ENCODE measurements at places on chromosomes 11 and 22.
A peak's percentile ranks its signal among the peaks of the same experiment; 100 is the strongest.

- DNase-seq: no peak
Measured at GRCh38 chr11:83642500-83642899, 356.3 kb upstream of the CCDC90B start.

- DNase-seq: no peak
Measured at GRCh38 chr22:44848791-44849420, 96.5 kb downstream of the ARHGAP8 start.

- no peak for DNase-seq
Measured at GRCh38 chr22:31750365-31751284, 693 bp upstream of the PRR14L start.

GRCh38 chr11:93034031-93034722, 64.7 kb downstream of the MTNR1B start:
- no peak for DNase-seq

- DNase-seq: no peak
Measured at GRCh38 chr22:47407461-47408025, 645.1 kb downstream of the TBC1D22A start.

DNA sequence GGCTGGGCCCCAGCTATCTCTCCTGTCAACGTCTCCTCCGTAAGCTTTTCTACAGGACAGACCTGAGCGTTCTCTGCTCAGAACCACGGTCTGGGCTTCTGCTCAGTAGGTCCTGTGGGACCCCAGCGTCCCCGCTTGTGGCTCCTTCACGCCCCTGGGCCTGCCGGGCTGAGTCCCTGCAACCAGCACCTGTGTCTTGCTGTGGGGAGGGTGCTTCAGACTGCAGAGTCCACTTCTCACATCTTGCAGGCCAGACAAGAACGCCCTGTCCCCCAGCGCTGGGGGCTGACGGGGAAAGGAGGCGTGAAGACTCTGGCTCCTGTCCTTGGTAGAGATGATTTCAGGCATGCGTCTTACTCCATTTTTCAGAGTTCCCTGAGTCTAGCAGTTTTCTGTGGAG, 1480.8 kb downstream of the BRD1 start:
- DNase-seq: no peak

GRCh38 chr22:48071828-48072227, 1309.4 kb downstream of the TBC1D22A start:
- DNase-seq: no peak

GRCh38 chr11:134779179-134779578, 367.1 kb upstream of the B3GAT1 start:
- no peak for DNase-seq

GRCh38 chr11:22479208-22479607, 141.0 kb downstream of the SLC17A6 start:
- DNase-seq: no peak

DNA sequence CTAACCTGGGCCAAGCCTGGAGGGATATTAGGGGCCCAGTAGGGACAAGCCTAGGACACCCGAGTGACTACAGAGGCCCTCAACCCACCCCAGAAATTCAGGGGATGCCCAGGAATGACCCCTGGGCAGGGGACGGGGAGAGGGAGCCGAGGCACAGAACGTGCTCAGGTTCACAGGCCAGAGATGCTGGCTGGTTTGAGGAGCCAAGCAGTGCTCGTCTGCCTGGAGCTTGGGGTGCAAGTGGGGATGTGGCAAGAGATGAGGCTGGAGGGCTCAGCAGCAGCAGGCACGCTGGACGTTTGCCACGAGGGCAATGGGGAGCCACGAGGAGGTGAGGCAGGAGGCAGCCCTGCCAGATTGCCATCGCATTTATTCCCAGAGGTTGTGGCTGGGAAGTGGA, 34.0 kb upstream of the EMID1 start:
- no peak for DNase-seq

GRCh38 chr11:62129590-62130282, 5.9 kb downstream of the INCENP start:
- DNase-seq: no peak

GRCh38 chr11:2693271-2694261, 6.2 kb downstream of the KCNQ1OT1 start:
- no peak for DNase-seq

DNA sequence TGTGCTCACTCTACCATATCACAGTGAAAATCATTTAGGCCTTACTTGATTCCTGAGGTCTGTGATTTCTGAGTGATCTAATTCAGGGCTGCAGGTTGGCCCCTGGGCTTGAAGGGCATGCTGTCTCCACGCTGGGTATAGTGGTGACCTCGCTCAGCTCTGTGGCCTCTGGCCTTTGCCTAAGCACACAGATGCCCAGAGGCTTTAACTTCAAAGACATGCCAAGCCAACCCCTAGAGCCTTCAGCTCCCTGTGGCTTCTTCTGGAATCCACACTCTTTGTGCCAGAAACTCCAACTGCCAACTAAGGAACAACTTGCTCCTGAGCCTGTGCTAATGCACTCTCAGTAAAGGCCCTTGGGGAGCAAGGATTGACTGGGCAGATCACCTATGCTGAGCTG, 232.6 kb upstream of the MPPED2 start:
- no peak for DNase-seq

DNA sequence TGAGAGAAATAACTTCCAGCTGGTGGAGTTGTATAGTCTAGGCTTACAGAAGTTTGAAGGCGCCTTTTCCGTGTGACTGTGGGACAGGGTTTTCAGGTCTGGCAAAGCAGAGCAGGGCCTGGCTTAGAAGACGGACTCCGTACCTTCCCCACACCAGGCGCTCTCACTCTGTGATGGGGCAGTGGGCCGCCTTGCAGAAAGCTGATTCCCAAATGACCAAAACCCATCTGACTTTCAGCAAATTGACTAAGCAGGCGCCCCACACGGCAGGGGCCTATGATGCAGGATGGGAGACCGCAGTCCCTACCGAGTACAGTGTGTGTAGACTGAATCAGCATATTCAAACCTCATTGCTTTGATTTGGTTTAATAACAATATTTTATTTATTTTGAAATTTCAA, 85.8 kb upstream of the TMEM45B start:
- DNase-seq: no peak

DNA sequence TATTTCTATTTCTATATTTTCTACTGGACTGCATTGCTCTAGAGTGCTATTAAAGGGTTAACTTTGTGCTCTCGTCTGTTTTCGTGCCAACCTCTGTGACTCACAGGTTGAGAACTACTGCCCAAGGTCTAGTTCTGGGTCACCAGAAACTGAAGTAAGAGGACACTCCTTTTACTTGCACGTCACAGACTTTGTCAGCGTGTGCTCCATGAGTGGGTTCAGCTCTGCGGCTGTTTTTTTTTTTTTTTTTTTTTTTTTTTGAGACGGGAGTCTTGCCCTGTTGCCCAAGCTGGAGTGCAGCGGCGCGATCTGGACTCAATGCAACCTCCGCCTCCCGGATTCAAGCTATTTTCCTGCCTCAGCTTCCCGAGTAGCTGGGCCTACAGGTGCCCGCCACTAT, 49.8 kb downstream of the CLMP start:
- DNase-seq: no peak

GRCh38 chr11:83437939-83438338, 151.8 kb upstream of the CCDC90B start:
- DNase-seq: no peak

GRCh38 chr22:30262917-30263741, 3.5 kb downstream of the OSM start:
- DNase-seq: peak; percentile 89

GRCh38 chr11:45751430-45751829, 53.5 kb upstream of the SLC35C1 start:
- peak; percentile 61 for DNase-seq

- no peak for DNase-seq
Measured at GRCh38 chr11:86097980-86098379, 29.1 kb upstream of the PICALM start.

DNA sequence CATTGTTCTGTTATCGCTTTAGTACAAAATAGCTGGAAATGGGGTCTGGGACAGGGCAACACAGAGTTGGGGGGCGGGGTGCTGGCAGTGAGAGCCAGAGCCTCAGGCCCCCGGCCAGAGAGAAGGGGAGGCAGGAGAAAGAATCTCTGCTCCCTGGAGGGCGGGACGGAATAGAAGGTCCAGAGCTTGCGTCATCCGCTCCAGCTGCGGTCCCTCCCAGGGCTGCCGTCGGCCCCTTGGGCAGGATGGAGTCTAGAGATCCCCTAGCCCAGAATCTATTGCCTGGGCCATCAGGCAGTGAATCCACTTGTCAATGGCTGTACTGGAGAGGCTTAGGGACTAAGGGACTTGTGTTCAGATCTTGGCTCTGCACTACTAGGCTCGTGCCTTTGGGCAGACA, 5.0 kb downstream of the TP53I11 start:
- DNase-seq: peak; percentile 27

- DNase-seq: no peak
Measured at GRCh38 chr11:103936059-103936458, 100.4 kb upstream of the DDI1 start.

DNA sequence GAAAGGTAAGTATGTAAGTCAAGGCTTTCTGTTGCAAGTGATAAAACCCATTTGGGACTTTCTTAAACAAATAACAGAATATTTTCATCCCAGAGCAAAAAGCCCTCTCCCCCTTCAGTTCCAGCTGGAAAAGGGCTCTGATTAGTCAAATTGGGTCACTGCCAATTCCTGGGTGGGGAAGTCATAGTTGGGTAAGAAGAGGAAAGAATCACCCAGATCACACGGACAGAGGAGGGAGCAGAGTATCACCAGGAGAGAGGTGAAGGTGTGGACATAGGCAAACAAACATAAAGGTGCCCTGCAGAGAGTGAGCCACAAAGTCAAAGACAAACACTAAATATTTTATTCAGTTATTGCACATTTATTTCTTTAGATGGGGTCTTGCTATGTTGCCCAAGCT, 36.3 kb upstream of the SORL1 start:
- no peak for DNase-seq

GRCh38 chr11:59283825-59284772, 71.4 kb upstream of the MPEG1 start:
- DNase-seq: peak; percentile 75

DNA sequence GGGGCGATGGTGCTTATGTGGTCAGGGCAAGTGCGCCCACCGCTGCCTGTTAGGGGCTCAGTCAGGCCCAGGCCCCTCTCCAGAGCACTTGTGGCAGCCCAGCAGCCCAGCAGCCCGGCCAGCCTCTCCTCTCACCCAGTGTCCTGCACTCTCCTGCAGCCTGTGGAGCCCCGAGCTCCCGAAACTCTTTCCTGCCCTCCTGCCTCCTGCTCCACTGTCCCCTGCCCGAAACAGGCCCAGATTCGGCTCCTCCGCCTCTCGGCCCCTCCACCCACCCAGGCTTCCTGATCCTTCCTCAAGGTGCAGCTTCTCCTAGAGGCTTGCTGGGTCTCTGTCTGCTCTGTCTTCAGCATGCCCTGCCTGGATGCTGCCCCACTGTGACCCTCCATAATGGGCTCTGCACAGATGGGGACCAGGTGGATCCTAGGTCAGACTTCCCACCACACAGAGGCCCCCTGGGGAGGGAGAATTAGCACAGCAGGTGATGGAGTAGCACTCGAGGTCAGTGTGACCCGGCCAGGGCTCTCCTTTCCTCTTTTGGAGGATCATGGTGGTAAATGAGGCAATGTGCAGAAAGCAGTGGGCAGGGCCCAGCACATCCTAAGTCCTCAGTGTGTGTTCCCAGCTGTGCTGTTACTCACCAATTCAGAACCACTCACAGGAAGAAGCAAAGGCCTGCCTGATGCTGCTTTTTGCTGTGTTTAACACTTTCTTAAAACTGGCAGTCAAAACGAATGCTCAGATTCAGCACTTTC, 18.6 kb upstream of the NAP1L4 start:
- DNase-seq: no peak

DNA sequence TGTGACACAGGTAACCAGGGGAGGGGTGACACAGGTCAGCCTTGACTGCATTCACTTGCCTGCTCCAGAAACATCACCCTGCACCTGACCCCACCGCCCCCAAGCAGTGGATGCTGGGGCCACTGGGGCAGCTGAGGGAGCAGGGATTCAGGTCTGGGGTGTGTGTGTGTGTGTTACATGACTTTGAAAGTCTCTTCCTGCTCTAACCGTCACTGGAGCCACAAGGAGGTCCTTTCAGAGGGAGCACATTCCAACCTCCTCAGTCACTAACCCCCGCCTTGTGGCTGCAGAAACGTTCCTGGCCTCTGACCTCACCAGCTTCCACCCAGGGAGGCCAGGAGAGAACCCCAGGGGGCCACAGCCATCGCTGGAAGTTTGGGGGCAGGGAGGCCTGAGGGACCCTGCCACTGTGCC, 2.9 kb upstream of the FOSL1 start:
- no peak for DNase-seq

DNA sequence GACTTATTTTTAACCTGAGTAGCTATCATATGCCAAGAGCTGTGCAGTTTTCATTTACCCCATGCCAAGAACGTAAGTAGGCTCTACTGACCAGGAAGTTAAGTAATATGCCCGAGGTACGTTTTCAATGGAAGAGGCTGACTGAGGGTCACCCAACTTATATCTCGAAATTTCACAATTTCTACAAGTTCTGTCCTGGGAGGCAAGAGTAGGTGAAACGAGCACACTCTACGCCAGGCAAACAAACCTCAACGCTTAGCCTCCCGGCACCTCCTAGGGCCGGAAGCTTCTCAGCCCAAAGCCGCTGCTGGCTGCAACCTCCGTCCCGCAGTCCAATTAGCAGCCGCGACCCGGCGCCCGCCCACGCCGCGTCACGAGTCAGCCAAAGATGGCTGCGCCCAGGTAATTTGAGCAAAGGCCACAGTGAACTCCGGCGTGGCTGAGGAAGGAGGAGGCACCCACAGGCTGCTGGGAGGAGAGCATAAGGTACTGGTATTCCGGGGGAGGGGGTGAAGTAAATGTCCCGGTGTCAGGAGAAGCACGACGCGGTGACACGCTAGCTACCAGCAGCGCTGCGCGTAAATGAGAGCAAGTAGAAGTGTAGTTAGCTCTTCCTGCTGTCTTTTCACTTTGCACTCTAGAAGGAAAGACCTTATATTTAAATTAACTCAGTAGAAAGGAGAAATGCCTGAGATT, at the start of gene TMEM126A:
TMEM126A (plus strand) TSS at position 364 of the 696 bp plus-strand sequence. CDS start 2,289 bp downstream, outside the sequence.
- peak; percentile 94 for DNase-seq

GRCh38 chr11:46896719-46897406, 21.5 kb downstream of the LRP4 start:
- DNase-seq: no peak

DNA sequence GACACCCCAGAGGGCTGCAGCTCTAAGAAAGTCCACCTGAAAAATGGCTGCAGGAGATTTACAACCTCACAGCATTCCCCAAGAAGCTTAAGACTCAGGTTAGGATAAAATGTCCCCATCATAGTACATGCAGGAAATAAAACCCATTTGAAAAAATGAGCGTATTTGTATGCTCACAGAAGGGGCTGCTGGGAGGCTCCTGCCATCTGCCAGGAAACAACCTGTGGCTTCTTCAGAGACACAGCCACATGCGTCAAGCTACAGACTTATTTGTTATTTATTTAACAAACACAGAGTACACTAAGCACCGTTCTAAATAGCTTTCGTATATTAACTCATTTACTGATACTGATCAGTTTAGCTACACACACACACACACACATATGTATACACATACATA, 73.4 kb downstream of the FEZ1 start:
- DNase-seq: no peak

DNA sequence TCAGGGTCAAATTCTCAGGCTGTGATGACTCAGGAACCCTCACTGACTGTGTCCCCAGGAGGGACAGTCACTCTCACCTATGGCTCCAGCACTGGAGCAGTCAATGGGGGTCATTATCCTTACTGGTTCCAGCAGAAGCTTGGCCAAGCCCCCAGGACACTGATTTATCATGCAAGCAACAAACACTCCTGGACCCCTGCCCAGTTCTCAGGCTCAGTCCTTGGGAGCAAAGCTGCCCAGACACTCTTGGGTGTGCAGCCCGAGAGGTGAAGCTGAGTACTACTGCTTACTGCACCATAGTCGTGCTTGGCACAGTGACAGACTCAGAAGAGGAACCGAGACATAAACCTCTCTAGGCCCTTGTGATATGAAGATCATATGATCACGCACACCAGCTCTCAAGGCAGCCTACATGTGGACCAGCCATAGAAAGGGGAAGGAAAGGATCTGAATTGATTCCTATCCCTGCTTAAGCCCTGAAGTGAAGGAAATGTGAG, 58.2 kb downstream of the ZNF280B start:
- peak; percentile 34 for DNase-seq

Data from testis (tissue), 5 donors.